ENCODE measurements at places on chromosomes 5 and 9.

DNA sequence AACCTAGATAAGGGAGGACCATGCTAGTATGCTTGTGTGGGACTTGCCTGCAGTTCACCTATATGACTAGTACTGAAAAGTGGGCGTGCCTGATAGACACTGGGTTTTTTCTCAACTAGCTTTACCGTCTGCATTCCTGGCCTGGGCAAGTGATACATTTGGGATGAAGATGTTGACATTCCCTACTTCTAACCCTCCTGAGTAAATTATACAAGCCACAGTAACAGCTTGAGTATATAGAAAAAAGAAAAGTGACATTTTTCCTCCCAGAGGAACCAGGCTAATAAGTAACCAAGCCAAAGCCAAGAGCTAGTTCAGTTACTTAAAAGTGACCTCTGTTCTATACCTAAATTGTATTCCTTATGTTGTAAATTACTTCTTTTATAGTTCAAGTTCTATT is 153.8 kb upstream of the CYLC2 start:
- DNase-seq: no peak

DNA sequence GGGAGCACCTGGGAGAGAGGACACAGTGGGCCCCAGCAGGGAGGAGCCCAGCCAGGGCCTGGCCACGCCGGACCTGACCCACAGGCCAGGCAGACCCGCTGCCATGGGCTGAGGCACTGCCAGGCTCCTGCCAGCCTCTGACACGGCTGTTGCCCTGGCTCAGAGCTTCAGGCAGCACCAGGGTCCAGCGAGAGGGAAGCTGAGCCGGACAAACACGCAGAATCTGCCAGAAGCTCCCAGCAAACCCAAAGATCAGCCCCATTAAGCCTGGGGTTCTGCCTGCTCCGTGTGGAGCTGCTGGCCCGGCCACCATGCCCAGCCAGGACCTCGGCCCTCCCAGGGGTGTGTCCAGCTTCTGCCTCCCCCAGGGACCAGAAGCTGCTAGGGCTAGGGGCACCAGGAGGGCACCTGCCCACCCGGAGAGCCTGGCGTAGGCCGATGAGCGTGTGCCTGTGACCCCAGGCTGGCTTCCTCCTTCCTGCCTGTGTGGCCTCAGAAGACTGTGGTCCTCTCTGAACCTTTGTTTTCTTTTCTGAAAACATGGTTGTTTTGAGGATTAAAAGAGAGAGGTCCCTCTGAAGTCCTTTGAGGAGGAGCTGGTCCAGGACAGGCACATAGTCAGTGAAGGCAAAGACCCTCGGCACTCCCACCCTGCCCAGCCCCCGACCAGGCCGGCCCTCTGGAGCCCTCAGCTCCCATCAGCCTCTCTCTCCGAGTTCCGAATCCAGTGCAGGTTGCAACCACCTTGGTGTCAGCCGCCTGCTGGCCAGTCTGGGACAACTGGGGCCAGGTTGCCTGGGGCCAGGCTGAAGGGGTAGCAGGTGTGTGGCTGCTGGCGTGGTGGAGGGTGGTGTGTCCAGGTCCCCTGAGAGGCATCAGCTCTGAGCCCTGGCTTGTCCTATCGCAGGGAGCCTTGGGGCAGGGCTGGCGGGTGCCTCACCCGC is 39.6 kb downstream of the KCNT1 start:
- no peak for DNase-seq

- no peak for DNase-seq
Observed at GRCh38 chr9:132942541-132943182, 1.8 kb downstream of the TSC1 start.

DNA sequence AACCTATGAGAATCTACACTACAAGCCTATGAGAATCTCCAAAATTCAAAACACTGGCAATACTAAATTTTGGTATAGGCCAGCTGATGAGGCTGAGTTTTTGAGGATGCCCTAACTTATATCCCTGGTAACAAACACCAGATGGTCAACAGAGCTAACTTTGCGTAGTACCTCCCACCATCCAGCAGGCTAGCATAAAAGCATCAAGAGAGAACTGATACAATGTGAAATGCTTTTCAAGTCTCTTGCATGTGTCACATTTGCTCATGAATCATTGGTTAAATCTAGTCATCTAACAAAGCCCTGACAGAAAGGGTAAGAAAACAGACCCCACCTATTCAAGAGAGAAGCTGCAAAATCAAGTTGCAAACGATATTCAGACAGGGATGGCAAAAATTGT is 1609.7 kb upstream of the CDH9 start:
- no peak for DNase-seq

GRCh38 chr5:38193015-38193581 is 65.3 kb upstream of the EGFLAM start:
- peak; percentile 66 for DNase-seq

- no peak for DNase-seq
Observed at GRCh38 chr5:73204332-73204731, 31.3 kb downstream of the TMEM174 start.

GRCh38 chr5:18051953-18052352 is 417.7 kb downstream of the TAF11L14 start:
- DNase-seq: no peak

GRCh38 chr5:97877588-97877987 is 694.5 kb upstream of the RIOK2 start:
- no peak for DNase-seq

DNA sequence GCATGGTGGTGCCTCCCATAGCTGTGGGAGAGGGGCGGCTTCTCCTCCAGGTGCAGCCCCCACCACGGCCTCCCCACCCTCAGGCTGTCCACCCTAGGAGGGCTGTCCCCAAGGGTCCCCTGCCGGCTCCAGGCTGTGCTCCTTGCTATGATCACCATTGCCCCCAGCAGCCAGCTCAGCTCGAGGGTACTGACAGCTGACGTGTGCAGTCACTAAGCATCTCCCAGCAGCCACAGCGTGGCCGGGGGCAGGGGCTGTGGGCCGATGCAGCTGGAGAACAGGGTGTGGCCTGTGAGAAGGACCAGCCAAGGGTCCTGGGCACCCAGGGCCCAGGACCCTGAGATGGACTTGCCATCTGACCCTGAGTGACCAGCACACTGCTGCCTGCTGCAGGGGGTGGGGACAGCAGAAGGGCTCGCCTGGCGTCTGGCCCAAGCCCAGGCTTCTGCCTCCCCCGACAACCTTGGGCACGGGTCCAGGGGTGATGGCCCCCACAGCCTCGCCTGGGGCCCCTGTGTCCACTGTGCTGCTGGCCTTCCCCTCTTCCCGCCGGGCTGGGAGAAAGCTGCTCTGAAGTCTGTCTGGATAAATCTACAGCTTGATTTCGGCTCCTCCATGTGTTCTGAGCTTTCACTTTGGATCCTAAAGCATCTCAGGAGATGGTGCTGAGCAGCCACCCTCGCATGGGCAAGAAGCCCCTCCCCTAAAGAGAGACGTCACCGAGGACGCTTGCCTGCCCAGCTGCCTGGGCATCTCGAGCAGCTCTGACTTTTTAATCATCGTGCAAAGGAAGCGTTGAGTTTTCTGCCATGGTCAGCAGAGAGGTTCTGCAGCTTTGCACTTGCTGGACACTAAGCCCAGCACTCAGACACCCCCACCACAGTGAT is 5.5 kb downstream of the KCNT1 start:
- no peak for DNase-seq
